ENCODE measurements at places on chromosomes 12 and 14.

DNA sequence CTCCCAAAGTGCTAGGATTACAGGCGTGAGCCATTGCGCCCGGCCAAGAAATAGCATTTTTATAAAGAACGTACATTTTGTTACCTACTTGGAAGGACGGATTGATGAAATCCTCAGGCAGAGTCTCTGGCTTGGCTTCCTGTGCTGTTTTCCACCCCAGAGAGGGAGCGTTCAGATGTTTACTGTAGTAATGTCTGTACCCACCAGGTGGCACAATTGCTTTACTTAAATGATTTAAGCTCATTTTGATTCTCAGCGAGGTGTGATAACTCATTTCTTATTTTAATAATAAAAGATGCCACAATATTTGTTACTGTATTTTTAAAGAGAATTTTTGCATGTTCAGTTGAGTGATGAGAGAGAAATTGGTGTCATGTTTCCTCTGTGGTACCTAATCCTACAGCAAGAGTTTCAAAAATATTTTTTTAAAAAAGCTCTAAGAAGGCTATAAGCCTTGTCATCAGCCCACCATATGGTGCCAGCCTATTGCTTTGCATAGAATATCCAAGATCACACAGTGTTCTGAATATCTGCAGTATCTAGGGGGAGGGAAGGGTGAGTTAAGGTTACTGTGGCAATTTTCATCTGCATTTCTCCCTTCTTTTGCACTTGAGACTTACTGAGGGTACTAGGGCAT, 82.6 kb upstream of the TRAF3 start:
- peak; percentile 54 for DNase-seq

DNA sequence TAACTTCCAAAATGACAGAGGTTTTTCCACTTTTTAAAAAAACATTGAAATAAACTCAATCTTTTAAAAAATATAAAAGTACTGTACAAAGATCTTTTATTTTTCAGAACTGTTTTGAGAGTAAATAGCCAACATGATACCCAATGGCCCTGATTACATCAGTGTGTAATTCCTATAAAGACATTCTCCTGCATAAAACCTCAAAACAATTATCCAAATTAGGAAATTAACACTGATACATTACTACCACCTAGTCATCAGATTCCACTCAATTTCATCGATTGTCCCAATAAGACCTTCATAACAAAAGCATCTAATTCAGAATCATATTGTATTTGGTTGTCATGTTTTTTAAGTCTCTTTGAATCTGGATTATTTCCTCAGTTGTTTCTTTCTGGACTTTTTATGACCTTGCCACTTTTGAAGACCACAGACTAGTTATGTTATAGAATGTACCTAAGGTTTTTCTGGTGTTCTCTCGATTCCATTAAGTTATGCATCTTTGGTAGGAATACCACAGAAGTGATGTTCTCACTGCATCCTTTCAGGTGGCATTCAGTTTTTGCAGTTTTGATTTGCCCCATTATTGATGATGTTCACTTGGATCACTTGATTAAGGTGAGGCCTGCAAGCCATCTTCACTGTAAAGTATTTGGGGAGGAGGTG, 4.0 kb upstream of the YEATS4 start:
- no peak for DNase-seq

GRCh38 chr14:65074449-65075150, 27.7 kb downstream of the MAX start:
- no peak for DNase-seq

DNA sequence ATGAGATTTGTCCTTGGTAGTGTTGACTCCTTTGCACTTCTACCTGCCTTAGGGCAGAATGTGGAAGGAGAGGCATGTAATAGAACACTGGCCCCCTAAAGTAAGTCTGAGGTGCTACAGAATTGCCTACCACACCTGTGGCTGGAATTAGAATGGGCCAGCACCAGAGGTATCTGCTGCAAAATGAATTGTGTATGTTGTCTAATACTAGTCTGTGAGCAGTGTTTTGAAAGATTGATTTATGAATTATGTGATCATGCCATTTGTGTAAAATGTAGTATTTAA, 5.7 kb upstream of the STYX start:
- DNase-seq: no peak

DNA sequence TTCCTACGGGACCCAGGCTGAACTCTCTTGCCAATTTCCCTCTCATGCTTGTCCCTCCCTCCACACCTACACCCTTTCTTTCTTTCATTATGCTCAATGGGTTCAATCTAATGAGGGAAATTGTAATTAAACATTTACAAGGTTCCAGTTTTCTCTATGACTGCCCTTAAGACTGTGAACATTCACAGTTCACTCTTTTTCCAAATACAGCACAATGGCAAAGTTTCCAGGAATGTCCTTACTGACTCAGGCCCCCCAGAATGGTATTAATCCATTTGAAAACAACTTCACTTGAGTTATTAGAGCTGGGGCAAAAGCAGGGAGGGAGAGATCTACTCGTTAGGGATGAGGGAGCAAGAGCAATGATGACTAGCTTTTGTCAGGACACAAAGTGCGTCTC, 892.1 kb downstream of the NRXN3 start:
- DNase-seq: no peak

GRCh38 chr12:4169531-4169930, 104.0 kb upstream of the CCND2 start:
- DNase-seq: no peak

DNA sequence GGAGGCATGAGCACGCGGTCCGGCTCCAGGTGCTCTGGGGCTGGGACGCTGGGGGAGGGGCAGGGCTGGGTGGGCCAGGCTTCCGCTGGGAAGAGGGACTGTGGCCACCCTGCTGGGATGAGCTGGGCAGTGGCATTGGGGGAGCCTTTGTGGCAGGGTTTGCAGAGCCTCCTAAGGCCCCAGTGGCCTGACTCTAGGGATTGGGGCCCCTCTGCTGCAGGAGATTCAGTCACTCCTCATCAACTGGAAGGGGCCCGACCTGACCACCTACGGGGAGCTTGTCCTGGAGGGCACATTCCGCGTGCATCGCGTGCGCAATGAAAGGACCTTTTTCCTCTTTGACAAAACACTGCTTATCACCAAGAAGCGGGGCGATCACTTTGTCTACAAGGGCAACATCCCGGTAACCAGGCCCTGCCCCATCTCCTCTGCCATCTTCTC, 26.9 kb downstream of the PLEKHG3 start:
- no peak for DNase-seq

- DNase-seq: no peak
Observed at GRCh38 chr12:91561958-91562325, 379.3 kb upstream of the DCN start.

Data from GM18507 (cell line).